ENCODE measurements at places on chromosomes 7 and 10.
A peak's percentile ranks its signal among the peaks of the same experiment; 100 is the strongest.

DNA sequence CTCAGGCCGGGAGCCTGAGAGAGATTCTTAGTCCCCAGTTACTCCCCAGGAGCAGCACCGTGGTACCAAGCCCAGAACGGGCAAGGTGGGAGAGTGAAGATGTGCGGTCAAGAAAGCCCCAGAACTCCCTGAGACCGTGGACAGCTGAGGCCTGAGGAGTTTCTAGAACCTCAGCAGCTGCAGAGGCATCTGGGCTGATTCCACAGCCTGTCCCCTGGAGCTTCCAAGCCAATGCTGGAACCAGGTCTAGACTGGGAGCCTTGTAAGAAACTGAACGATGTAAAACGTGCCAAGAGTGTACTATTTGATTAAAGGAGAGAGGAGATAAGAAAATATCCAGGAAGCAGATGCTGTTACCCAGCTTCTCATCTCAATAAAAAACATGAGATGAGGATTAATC lies 366.3 kb downstream of the TNS3 start:
- H3K4me3 ChIP-seq, result no peak overlapping the region
- H3K27ac ChIP-seq, result no peak overlapping the region
- DNase-seq, result no peak
- H3K27me3 ChIP-seq, result no peaks in the 10 kb centered on the region
- H3K36me3 ChIP-seq, result no peaks in the 10 kb centered on the region

DNA sequence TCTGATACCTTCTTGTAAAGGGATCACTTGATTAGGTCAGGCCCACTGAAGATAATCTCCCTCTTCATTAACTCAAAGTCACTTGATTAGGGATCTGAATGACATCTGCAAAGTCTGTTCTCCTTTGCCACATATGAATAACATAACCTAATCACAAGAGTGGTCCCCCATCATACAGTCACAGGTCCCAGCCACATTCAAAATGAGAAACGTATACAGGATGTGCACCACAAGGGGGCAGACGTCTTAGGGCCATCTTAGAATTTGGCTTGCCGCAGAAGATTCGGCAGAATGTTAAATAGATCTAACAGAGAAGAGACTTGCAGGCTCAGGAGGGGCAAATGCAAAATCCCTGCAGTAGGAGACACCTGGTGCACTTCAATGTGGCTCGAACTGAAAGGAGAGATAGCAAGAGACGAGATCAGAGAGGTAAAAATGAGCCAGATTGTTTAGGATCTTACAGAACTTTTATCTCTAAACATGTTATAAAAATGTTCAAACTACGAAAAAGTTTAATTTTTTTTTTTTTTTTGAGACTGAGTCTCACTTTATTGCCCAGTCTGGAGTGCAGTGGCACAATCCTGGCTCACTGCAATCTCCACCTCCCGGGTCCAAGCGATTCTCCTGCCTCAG lies 10.4 kb upstream of the SMC3 start:
- H3K4me1 ChIP-seq, result no peaks in the 10 kb centered on the region
- H3K4me3 ChIP-seq, result no peak overlapping the region
- H3K27me3 ChIP-seq, result no peaks in the 10 kb centered on the region
- no peak overlapping the region for H3K27ac ChIP-seq
- DNase-seq, result peak; percentile 78

GRCh38 chr10:30857803-30858202 lies 173.9 kb downstream of the ZNF438 start:
- H3K4me3 ChIP-seq, result no peak overlapping the region
- H3K27me3 ChIP-seq, result no peaks in the 10 kb centered on the region
- H3K4me1 ChIP-seq, result peaks cover 8% of the 10 kb centered on the region

GRCh38 chr10:19967981-19968380 lies 151.7 kb downstream of the PLXDC2 start:
- H3K36me3 ChIP-seq, result no peaks in the 10 kb centered on the region
- H3K4me1 ChIP-seq, result no peaks in the 10 kb centered on the region
- no peak overlapping the region for H3K4me3 ChIP-seq
- H3K27ac ChIP-seq, result no peak overlapping the region
- no peak for DNase-seq

DNA sequence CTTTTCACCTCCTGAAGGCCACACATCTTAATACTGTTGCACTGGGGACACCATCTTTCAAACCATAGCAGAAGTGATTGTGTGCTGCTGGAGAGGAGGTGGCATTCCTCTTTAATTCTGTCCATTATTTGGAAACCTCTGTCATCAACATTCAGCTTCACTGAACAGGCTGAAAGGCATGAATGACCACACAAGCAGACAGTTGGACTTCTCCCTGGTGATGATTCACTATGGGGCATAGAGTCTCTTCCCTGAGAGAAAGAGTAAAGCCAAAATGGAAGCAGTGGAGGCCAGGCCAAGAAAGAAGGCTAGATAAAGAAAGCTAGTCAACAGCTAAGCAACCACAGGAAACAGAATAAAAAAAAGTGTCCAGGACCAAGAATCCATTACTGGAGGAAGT lies 113.1 kb upstream of the VSTM2A start:
- H3K4me3 ChIP-seq, result no peak overlapping the region
- no peaks in the 10 kb centered on the region for H3K4me1 ChIP-seq
- no peak for DNase-seq
- no peaks in the 10 kb centered on the region for H3K27me3 ChIP-seq
